Activated T-cell treated with anti-CD3 and anti-CD28 coated beads for 4 hours (primary cell): ENCODE measurements at places on chromosomes 2 and 18.

GRCh38 chr18:62569081-62569655, 46.3 kb downstream of the ZCCHC2 start:
- no peak for DNase-seq

GRCh38 chr2:134269972-134270735, 16.3 kb downstream of the MGAT5 start:
- no peak for DNase-seq

- peak; percentile 19 for DNase-seq
These were observed 30.3 kb downstream of the MAIP1 start for GRCh38 chr2:199985625-199986207.

- DNase-seq, result no peak
These were observed 27.9 kb upstream of the RPE start for GRCh38 chr2:209974576-209974975.

GRCh38 chr2:39050109-39050508, 70.7 kb downstream of the SOS1 start:
- DNase-seq, result no peak

GRCh38 chr18:51229328-51229727, 31.8 kb upstream of the MEX3C start:
- DNase-seq, result no peak

DNA sequence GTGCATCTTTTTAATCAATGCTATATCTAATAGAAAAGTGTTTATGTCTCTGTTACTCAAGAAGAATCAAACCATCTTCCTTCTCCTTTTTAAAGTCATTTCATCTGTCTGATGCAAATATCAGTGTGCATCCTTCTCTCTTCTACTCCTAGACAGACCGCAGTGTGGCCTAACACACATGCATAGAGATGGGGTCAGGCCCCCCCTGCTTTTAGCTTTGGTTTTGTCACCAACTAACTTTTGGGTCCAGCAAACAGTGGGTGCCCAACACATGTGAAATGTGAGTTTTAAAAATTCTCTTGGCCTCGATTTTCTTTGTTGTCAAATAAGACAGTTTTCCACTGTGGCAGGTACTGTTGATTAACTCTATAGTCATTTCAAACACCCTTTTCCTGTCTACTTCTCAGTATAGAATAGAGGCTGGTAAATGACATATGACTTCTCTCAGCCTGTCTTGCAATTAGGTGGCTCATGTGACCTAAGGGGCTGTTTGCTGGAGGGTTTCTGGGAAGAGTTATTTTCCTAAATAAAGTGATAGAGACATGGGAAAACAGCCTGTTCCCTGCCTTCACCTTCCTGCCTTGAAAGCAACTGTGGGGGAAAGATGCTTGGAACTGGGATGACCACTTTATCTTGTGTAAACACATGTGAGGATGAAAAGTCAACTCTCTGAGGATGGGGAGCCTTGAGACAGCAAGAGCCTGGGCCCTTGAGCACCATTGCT, 65.7 kb upstream of the DARS1 start:
- DNase-seq, result no peak

- DNase-seq, result no peak
These were observed 201.1 kb downstream of the PRKCE start for GRCh38 chr2:45852450-45853150.
